ENCODE measurements at places on chromosomes 11 and 22.
A peak's percentile ranks its signal among the peaks of the same experiment; 100 is the strongest.

DNA sequence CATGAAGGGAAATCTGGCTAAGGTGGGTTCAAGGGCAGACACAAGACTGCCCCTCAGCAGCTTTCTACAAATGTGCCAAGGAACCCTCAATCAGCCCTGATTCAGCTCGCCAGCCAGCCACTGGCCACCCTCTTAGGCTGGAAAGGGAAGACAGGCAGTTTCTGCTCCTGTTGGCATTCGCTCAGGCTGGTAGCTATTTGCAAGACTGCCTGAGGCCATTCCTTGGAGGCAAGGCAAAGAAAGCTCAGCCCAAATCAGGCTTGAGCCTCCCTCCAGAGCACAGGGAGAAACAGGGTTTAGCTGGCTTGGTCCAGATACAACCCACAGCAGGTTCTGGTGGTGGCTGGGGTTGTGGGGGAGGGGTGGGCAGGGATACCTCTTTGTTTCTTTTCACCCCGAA, 19.2 kb downstream of the TP53I11 start:
- no peak for DNase-seq

DNA sequence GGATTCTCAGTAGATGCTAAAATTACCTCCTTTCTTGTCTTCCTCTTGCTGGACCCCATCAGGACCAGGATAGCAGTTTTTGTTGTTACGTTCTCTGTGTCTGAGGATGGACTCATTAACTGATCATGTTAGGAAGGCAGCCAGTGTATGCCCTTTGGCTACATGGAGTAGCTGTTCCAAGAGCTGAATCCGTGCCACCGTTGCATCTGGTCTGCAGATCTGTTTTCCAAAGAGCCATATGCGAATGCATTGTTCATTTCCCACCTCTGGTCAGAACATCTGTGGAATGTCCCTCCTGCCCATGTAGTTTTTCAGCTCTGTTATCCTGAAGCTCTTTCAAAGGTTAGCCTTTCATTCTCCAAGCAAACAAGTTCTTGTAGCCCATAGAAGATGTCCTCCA, 188.4 kb downstream of the SPON1 start:
- DNase-seq = no peak

DNA sequence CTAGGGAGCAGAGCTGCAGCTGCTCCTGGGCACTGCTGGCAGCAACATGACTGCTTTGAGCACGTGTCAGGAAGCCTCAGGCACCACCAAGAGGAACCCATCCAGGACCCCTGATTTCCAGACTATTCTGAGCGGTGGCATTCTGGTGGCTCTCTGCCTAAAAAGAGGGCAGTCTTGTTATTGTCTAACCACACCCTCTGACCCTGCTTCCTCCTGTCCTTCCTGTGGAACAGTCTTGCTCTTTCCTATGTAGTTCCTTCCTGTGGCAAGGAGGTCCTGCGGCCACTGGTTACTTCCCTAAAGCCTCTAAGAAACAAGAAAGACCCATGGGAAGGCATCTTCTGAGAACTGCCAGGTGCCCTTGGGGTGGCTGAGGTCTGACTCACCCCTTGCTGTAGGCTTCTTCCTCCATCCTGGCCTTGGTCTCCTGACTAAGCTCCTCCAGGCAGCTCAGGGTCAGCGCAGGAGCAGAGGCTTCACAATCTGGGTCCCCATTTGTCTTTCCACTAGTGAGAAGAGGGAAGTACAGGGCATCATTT, 13.1 kb upstream of the LYVE1 start:
- DNase-seq = no peak

DNA sequence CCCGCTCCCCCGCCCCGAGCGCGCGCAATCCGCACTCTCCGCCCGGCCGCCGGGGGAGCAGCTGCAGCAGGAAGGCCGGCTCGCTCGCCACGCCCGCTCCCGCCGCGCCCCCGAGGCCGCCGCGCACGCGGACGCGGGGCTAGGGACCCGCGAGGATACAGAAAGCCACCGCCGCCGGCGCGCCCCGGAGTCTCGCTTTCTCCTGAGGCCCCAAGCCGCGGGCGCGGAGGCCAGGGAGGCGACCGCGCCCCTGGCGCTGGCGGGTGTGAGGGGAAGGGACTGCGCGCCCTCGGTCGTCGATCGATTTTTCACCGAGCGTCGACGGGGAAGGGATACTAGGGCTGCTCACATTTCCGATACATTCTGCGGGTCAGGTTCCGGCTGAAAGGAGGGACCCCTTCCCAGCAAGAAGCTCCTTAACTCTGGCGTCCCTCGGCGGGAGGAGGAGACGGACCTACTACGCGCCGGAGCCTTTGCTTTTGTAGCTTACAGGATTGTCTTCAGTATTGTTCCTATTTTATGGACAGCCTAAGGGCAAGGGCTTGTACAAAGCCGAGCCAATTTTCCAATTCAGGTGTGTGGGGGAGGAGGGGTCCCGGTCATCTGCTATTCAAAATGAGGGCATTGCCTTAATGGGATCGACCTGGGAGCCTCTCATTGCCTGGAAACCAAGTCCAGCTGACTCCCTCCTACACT, 416 bp upstream of the GAB2 start:
- peak; percentile 93 for DNase-seq

DNA sequence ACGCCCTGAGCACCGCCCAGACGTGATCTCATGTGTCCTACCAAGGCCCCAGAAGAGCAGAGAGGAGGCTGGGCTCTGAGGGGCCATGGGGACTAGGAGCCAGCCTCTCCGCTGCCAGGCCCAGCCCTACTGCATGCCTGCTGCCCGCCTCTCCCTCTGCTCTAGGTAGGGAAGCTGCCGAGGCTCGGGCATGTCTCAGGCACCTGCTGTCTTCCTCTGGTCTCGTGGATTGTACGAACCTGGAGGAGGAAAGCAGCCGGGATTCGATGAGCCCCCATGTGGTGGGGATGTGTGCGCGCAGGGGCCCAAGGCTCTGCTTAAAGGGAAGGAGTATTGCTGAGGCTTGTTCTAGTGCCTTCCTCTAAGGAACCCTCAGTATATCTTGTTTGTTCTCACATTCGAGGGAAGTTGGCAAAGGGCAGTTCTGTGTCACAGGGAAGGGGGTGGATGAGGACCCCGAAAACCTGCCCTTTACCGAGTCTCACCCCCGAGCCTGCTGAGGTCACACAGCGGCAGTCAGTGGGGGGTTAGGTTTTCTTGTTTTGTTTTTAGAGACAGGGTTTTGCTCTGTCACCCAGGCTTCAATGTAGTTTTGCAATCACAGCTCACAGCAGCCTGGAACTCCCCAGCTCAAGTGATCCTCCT, 21.2 kb downstream of the DAGLA start:
- DNase-seq = no peak

DNA sequence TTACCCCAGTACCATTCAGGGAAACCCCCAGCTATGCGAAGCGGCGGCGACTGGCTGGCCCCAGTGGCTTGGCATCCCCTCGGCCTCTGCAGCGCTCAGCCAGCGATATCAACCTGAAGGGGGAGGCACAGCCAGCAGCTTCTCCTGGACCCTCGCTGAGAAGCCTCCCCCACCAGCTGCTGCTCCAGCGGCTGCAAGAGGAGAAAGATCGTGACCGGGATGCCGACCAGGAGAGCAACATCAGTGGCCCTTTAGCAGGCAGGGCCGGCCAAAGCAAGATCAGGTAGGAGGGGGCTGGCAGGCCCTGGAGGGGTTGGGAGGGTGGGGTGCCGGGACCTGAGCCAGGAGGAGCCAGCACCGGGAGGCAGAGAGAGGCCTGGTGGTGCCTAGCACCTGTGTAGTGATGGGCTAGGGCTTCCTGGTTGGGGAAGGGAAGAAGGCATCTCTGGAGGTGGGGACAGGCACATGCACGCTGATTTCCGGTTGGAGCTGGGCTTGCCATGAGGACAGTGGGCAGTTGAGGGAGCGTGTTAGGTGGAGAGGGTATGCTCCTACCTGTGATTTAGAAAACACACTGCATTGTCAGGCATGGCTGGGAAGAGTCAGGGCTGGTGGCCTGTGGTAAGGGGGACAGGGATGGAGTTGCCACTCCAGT, 22.3 kb downstream of the SHANK3 start:
- no peak for DNase-seq

GRCh38 chr22:30251711-30252110, 5.2 kb upstream of the LIF start:
- DNase-seq = no peak

DNA sequence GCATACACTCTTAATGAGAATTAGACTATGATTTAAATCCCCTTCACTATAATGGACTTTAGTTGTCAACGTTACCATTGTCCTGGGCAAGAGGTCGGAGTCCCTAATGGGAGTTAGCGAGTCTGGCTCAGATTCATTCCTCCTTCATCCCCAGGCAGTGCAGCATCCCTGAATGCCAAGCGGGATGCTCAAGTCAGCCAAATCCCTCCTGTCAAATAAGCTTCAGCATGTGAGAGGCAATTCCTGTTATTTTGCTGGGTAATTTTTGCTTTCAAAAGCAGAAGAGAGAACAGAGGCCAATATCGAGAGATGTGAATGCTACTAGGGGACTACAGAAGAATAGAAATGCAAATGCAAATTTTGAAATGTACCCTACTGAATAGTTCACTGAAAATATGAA, 186.2 kb downstream of the OPCML start:
- DNase-seq = no peak

GRCh38 chr11:69010361-69010891, 2.6 kb downstream of the MRGPRF start:
- DNase-seq = no peak

- no peak for DNase-seq
Measured at GRCh38 chr11:45156201-45156600, 9.8 kb downstream of the PRDM11 start.

- no peak for DNase-seq
Measured at GRCh38 chr11:131178020-131178419, 192.4 kb upstream of the NTM start.

DNA sequence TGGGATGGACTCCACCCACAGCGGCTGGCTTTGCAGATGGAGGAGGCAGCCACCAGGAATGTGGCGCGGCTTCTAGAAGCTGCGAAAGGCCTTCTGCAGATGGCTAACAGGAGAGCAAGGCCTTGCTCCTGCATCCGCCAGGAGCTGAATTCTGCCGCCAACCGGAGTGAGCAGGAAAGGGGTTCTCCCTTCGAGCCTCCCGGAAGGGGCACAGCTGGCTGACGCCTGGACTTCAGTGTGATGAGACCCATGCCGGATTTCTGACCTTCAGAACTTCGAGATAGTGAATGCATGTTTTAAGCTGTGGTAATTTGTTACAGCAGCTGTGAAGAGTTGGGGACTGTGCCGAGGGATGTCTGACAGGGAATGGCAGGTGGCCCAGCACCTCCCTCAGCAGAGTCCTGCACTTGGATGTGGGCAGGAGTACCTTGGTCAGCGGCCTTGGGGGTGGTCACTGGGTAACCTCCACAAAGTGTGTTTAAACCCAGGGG, 7.7 kb downstream of the TBC1D22A start:
- DNase-seq = no peak

DNA sequence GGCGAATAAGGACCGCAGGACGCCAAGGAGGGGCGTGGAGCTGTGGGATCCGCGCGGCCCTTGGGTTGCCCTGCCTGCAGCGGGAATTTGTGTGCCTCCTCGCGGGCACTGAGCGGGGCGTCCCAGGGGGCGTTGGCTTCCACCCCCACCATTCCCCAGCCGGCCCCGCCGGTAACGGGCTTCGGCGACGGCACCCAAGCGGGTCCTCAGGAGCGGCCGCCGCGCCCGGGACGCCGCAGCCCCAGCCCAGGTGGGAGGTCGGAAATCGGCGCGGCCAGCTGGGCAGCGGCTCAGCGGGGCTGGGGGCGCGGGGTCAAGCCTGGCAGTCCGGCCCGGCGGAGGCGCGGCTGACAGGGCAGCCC, 320 bp downstream of the CLTCL1 start:
- no peak for DNase-seq

DNA sequence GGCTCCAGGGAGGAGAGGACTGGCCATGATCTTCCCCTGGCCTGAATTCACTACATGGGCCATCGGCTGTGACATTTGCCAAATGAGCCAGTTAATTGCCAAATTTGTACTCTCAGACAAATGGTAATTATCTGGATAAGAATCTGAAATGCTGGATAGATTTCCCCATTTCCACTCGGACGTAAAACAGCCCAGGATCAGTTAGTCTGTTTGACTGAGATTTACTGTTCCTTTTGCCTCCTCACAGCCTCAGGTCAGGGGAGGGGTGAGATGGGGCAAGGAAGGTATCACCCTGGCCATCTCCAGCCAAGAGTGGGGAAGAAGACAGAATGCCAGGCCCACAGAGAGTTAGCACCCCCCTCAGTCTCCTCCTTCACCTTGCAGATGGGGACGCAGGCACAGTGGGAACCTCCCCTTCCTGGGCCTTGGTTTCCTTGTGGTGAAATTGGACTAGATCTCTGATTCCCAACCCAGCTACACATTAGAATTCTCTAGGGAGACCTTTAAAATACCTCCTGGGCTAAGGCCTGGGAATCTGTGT, 5.2 kb downstream of the TRIM29 start:
- DNase-seq = no peak
